ENCODE measurements at places on chromosomes 1 and 21. TPM values are rescaled to one million over a fixed set of nuclear protein-coding genes. Genes with fewer than 3 reads are reported as not detected.

HHIPL2 gene
- total RNA-seq, result 0.33 TPM

TCHH gene
- 0.06 TPM for total RNA-seq

GRCh38 chr1:93253516-93253915, 73.0 kb downstream of the CCDC18 start:
- peaks cover 3% of the 10 kb centered on the region for H3K4me1 ChIP-seq
- DNase-seq, result no peak
- peaks cover 43% of the 10 kb centered on the region for H3K36me3 ChIP-seq
- H3K4me3 ChIP-seq, result no peak overlapping the region
- no peak overlapping the region for H3K27ac ChIP-seq

GRCh38 chr1:112548547-112548946, 39.8 kb downstream of the WNT2B start:
- no peaks in the 10 kb centered on the region for H3K4me1 ChIP-seq
- H3K36me3 ChIP-seq, result peaks cover 1% of the 10 kb centered on the region
- no peaks in the 10 kb centered on the region for H3K27me3 ChIP-seq
- no peak overlapping the region for H3K27ac ChIP-seq

- no peak overlapping the region for H3K4me3 ChIP-seq
- H3K36me3 ChIP-seq, result no peaks in the 10 kb centered on the region
- peaks cover 13% of the 10 kb centered on the region for H3K27me3 ChIP-seq
- no peak overlapping the region for H3K27ac ChIP-seq
- no peak for DNase-seq
Measured at GRCh38 chr21:31837618-31838390, 35.0 kb upstream of the HUNK start.

DNA sequence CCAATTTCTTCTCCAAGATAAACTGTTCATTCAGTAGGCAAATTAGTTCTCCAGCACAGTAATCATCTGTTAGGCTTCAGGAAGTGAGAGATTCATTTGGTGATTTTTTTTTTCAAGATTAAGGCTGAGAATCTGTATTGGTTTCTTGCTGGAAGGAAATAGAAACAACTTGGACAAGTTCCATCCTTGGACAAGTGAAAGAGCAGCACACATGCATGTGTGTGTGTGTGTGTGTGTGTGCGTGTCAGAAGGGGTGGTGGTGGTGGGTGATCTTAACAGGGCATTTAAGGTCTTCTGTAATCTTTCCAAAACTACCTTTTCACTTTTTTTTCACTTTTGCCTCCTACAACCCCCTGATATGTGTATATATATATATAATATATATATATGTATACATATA, 15.9 kb upstream of the SUCO start:
- no peaks in the 10 kb centered on the region for H3K4me1 ChIP-seq
- no peak overlapping the region for H3K4me3 ChIP-seq
- no peak overlapping the region for H3K27ac ChIP-seq
- DNase-seq, result no peak
- H3K27me3 ChIP-seq, result peaks cover 11% of the 10 kb centered on the region
